Effector memory CD4-positive, alpha-beta T cell (primary cell): ENCODE measurements at places on chromosomes 3 and 15.

DNA sequence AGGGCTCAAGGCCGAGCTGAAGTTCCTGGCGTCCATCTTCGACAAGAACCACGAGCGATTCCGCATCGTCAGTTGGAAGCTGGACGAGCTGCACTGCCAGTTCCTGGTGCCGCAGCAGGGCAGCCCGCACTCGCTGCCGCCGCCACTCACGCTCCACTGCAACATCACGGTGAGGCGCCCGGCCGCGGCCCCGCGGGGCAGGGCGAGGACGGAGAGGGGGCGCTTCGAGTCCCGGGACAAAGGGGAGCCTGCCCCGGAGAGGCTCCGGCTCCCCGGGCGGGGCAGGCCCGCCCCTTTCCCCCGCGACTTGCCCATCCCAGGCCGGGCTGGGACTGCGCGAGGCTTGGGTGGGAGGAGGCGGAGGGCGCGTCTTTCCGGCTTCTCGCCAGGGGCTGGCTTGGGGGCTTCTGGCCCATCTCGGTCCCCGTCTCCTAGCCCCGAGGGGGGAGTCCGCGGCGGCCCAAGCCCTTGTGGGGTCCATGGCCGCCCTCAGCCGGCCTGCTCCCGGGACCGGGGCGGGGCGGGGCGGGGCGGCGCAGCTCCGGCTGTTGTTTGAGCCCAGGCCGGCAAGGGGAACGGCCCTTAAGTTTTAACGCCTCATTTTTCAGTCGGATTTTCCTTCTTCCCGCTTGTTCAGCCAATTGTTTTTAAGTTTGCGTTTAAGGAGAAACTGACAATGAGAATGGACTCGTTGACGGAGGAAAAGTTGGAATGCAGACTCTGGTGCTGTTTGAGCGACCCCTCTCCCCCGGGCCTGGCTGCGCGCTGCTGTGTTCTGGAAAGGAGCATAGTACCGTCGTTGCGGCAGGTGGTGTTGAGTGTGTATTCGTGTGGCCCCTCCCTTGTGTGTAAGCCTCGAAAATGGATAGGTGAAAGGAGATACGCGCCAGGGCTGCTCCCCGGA lies 683 bp downstream of the UBE2Q2 start:
- peak overlapping the region; percentile 87 for H3K4me3 ChIP-seq
- peaks cover 34% of the 10 kb centered on the region for H3K4me1 ChIP-seq
- H3K27ac ChIP-seq = peak overlapping the region; percentile 77
- no peaks in the 10 kb centered on the region for H3K27me3 ChIP-seq
- no peaks in the 10 kb centered on the region for H3K36me3 ChIP-seq

DNA sequence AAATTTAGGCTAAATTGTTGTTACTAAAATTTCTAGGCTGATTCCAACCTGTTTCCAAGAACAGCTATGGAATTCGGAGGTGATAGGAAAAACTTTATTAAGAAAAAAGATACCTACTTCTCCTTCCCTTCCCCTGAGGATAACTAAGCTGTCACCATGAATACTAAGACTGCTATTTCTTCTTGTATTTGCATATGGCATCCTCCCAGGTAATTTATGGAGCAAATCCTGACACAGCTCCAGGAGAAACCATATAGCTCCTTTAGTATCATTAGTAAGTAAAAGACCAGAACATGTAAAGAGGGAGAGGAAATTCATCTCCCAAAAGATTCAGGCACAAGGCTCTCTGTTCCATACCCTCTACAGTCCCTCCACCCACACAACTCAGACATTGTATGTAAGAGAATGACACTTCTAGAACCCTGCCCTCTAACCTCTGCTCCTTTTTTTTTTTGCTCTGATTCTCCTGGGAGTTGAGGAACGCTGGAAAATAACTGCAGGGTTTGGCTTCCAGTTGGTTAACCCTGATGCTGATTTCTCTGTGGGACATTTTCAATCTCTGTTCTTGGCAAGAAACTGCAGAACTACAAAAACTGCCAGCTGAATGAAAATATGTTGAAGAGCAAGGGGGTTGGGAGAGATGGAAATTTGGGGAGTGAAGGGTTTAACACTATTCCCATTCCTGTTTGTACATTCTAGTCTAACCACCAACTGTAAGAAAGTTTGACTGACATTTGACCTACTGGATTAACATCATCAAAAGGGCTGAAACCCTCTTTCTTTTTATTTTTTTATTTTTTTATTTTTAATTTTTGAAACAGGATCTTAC lies 14.2 kb upstream of the MAGI1 start:
- no peaks in the 10 kb centered on the region for H3K27me3 ChIP-seq
- no peak for DNase-seq
- H3K4me1 ChIP-seq = no peaks in the 10 kb centered on the region
- H3K27ac ChIP-seq = no peak overlapping the region
- H3K36me3 ChIP-seq = no peaks in the 10 kb centered on the region

DNA sequence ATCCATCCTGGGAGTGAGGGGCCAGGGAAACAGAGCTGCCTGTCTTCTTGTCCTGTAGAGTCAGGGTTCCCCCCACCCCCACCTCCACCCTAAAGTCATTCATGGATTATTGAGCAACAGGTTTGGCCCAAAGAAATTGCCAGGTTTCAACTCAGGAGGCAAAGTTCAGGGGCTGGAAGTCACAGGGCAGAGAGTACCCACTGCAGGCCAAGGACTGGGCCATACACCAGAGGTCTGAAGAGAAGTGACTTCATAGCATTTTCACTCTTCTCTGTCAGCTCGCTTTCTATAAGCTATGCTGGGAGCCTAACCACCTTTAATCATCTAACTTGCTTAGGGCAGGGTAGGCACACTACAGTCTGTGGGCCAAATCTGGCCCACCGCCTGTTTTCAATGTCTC lies 50.1 kb downstream of the STARD5 start:
- H3K4me3 ChIP-seq = no peak overlapping the region
- no peak for DNase-seq
- H3K36me3 ChIP-seq = no peaks in the 10 kb centered on the region
- H3K4me1 ChIP-seq = peaks cover 3% of the 10 kb centered on the region

- H3K27me3 ChIP-seq = no peaks in the 10 kb centered on the region
- no peak overlapping the region for H3K27ac ChIP-seq
- DNase-seq = no peak
- no peaks in the 10 kb centered on the region for H3K36me3 ChIP-seq
- H3K4me1 ChIP-seq = no peaks in the 10 kb centered on the region
Measured at GRCh38 chr3:11430207-11430606, 158.0 kb downstream of the ATG7 start.

DNA sequence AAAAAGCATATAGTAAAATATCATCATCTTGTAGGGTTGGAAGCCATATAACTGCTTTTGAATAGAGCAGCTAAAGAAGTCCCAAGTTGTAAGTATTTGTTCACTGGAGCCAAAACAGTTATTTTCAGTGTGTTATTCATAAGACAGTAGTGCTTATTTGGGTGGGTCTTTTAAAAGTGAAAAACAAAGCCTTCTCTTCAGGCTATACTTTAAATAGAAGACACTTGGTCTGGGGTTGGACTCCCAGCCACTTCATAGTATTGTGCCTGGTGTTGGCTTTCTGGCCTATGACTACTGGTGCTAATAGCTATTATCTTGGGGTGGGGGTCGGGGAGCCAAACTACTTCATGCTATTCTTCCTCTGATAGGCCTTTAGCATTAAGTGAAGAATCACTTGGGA lies 135.2 kb downstream of the SLC25A26 start:
- H3K4me1 ChIP-seq = no peaks in the 10 kb centered on the region
- no peak overlapping the region for H3K4me3 ChIP-seq
- no peaks in the 10 kb centered on the region for H3K36me3 ChIP-seq
- H3K27me3 ChIP-seq = no peaks in the 10 kb centered on the region

GRCh38 chr3:52257911-52258310 lies 12.4 kb downstream of the PPM1M start:
- H3K4me1 ChIP-seq = peaks cover 50% of the 10 kb centered on the region
- no peaks in the 10 kb centered on the region for H3K27me3 ChIP-seq
- no peak for DNase-seq
- H3K36me3 ChIP-seq = peaks cover 70% of the 10 kb centered on the region
- peak overlapping the region; percentile 40 for H3K27ac ChIP-seq
- no peak overlapping the region for H3K4me3 ChIP-seq

- no peaks in the 10 kb centered on the region for H3K36me3 ChIP-seq
- H3K27me3 ChIP-seq = no peaks in the 10 kb centered on the region
- no peak overlapping the region for H3K27ac ChIP-seq
- no peak overlapping the region for H3K4me3 ChIP-seq
- peaks cover 5% of the 10 kb centered on the region for H3K4me1 ChIP-seq
Measured at GRCh38 chr15:88243895-88244787, 12.4 kb downstream of the NTRK3 start.

DNA sequence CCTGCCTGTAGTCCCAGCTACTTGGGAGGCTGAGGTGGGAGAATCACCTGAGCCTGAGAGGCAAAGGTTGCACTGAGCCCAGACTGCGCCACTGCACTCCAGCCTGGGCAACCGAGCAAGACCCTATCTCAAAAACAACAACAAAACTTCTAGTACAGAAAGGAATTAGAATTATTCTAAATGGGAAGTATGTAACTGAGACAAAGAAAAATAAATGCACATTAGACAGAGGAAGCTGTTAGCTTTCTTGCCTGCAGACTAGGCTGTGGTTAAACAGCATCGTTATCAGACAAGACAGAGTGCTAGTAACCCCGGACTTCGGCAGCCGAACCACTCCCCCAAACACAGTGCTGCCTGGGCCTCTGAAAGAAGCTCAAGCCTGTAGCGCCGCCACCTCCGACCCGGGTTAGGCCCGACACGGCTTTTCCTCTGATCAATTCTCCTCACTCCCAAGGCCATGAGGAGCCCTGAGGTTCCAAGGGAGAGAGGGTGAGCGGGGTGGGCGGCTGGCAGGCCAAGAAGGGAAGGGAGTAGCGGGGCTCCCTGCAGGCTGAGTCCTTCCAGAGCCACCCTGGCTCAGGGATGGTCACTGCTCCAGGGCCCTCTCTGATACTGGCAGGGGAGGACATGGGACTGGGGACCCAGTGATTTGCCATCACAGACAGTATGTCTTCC lies 44.8 kb upstream of the MUC4 start:
- H3K36me3 ChIP-seq = no peaks in the 10 kb centered on the region
- H3K27me3 ChIP-seq = no peaks in the 10 kb centered on the region

DNA sequence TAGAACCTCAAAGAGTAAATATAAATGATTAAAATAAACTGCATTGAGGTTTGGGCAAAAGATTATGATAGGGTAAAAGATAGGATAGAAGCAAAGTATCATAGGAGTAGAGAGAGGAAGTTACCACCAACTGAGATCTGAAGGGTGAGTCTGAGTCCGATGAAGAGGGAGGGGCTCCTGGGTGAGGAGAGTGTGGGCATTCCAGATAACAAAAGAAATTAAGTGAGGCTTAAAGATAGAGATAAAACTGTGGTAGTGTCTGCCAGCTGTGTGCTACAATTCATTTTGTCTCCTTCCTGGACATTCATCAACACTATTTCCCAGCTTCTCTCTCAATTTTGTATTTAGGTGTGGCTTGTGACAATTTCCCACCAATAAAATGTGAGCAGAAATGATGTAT lies 343.0 kb upstream of the PLSCR5 start:
- no peak overlapping the region for H3K4me3 ChIP-seq
- no peaks in the 10 kb centered on the region for H3K36me3 ChIP-seq
- H3K27me3 ChIP-seq = no peaks in the 10 kb centered on the region
- no peaks in the 10 kb centered on the region for H3K4me1 ChIP-seq

- H3K36me3 ChIP-seq = peaks cover 4% of the 10 kb centered on the region
- H3K4me1 ChIP-seq = peaks cover 18% of the 10 kb centered on the region
- H3K27me3 ChIP-seq = no peaks in the 10 kb centered on the region
- H3K4me3 ChIP-seq = peak overlapping the region; percentile 99
Measured at GRCh38 chr3:156675830-156676767, 1.7 kb downstream of the TIPARP start.

- H3K4me1 ChIP-seq = no peaks in the 10 kb centered on the region
- H3K4me3 ChIP-seq = no peak overlapping the region
- no peaks in the 10 kb centered on the region for H3K36me3 ChIP-seq
- no peak for DNase-seq
- no peaks in the 10 kb centered on the region for H3K27me3 ChIP-seq
Measured at GRCh38 chr3:99872923-99873254, 55.2 kb downstream of the CMSS1 start.

DNA sequence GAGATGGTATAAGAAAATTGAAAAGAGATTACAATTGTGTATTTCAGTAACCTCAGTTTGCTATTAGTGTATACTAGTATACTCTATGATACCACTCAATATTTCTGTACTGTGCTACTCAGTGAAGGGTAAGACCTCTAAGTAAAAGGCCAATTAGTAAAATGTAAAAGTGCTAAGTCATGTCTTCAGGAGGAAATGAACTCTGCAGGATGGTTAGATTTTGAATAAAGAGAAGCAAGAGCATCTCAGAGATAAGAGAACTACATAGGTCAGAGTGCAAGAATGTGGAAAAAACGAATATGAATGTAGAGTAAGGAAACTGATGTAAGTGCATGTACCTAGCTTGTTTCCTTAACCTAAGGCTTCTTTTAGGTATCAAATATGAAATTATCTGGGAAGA lies 796.6 kb upstream of the GBE1 start:
- no peaks in the 10 kb centered on the region for H3K27me3 ChIP-seq
- DNase-seq = no peak
- no peak overlapping the region for H3K27ac ChIP-seq
- no peaks in the 10 kb centered on the region for H3K36me3 ChIP-seq
- no peak overlapping the region for H3K4me3 ChIP-seq

DNA sequence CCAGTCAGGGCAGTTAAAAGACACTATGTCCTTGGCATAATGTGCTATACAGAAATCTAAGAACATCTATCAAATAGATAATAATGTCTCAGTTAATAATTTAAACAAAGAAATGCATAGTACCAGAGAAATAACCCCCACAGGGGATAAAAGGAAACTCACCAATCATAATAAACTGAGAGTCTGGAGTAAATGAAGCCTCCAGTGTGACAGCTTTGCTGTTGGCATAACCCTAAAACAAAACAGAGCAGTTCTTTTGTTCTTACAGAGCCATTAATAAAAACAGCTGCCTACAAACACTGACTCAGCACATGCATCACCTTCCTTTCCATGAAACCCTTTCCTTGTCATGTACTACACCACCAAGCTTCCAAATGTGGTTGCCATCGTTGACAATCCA lies 13.5 kb downstream of the PPM1M start:
- H3K4me3 ChIP-seq = no peak overlapping the region
- H3K4me1 ChIP-seq = peaks cover 44% of the 10 kb centered on the region
- H3K27ac ChIP-seq = peak overlapping the region; percentile 40
- DNase-seq = no peak

DNA sequence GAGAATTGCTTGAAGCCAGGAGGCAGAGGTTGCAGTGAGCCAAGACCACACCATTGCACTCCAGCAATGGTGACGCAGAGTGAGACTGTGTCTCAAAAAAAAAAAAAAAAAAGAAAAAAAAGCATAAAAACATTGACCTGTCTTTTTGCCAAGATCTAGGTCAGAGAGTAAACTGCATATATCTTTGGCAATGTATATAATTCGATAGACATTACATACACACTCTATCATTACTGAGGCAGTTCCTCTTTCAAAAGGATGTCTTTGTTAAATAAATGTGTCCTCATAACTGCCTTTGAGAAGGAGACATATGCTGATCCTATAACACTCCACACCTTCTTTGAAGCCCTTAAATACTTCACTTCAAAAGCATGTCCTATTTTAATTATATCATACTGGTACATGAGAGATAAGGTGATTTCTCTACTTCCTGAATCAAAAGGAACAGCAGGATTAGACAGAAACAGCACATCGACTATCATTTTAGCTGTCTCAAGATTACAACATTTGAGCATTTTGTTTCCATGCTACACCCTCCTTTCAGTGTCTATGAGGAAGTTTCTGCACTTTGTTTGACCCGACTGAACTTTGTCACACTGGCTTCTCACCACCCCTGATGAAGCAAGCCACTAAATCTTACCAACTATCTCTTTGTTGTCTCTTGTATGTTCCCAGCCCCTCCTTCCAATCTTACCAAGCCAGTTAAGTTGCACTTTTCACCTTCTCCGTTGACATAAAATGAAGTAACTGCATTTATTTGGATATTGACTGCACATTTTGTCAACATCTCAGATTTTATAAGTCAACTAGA lies 335.8 kb downstream of the MECOM start:
- H3K36me3 ChIP-seq = no peaks in the 10 kb centered on the region
- DNase-seq = no peak
- H3K27me3 ChIP-seq = no peaks in the 10 kb centered on the region
- H3K4me3 ChIP-seq = no peak overlapping the region
- no peaks in the 10 kb centered on the region for H3K4me1 ChIP-seq
